Smooth muscle cell of trachea (primary cell): ENCODE measurements at places on chromosomes 7 and 10. TPM values are rescaled to one million over a fixed set of nuclear protein-coding genes. Genes with fewer than 3 reads are reported as not detected.

Gene ANKRD1
- total RNA-seq = 0.17 and 2.6 TPM in 2 replicates

Gene PLCE1
- 2.3 and 3.5 TPM in 2 replicates for total RNA-seq

Gene AGR3
- not detected in 2 replicates for total RNA-seq

Gene PIP
- total RNA-seq = not detected in 2 replicates

Gene IFIT1B
- total RNA-seq = not detected in 2 replicates

Gene ELMO1
- 0.66 and 0.73 TPM in 2 replicates for total RNA-seq

Gene WASHC2A
- total RNA-seq = 65.5 and 86.0 TPM in 2 replicates

Gene SLC13A4
- total RNA-seq = 0.33 and 1.2 TPM in 2 replicates

Gene SLC39A12
- not detected in 2 replicates for total RNA-seq

Gene FEZF1
- not detected in 2 replicates for total RNA-seq

Gene CTNNA3
- total RNA-seq = under 0.01 TPM in 1 of 2 replicates, not detected in the other

Gene UCN3
- not detected in 2 replicates for total RNA-seq
